Aorta (tissue), 5 donors: ENCODE measurements at places on chromosomes 1 and 21. TPM values are rescaled to one million over a fixed set of nuclear protein-coding genes. Genes with fewer than 3 reads are reported as not detected.

DNA sequence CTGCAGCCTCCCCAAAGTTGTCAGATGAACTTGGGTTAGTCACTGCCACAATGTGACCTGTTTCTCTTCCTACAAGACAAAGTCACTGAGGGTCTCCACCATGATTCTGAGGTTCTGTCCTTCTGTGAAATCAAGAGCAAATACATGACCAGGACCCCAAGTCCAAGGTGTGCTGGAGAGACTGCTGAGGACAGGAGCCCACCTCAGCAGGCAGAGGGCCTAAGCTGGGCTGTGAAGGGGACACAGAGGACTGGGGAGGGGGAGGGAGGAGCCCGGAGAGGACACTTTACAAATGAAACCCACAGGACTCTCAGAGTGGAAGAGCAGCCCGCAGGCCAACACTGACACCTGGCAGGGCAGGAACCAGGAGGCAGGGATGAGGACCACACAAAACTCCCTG, 3.3 kb downstream of the PGLYRP3 start:
- no peaks in the 10 kb centered on the region for H3K36me3 ChIP-seq
- H3K27ac ChIP-seq = no peak overlapping the region
- no peak for DNase-seq
- no peaks in the 10 kb centered on the region for H3K27me3 ChIP-seq
- no peaks in the 10 kb centered on the region for H3K4me1 ChIP-seq

GRCh38 chr21:28516991-28517592, 475.6 kb downstream of the LTN1 start:
- H3K4me3 ChIP-seq = no peak overlapping the region
- no peak overlapping the region for H3K27ac ChIP-seq
- no peaks in the 10 kb centered on the region for H3K27me3 ChIP-seq
- peak; percentile 79 for DNase-seq
- no peaks in the 10 kb centered on the region for H3K4me1 ChIP-seq

DNA sequence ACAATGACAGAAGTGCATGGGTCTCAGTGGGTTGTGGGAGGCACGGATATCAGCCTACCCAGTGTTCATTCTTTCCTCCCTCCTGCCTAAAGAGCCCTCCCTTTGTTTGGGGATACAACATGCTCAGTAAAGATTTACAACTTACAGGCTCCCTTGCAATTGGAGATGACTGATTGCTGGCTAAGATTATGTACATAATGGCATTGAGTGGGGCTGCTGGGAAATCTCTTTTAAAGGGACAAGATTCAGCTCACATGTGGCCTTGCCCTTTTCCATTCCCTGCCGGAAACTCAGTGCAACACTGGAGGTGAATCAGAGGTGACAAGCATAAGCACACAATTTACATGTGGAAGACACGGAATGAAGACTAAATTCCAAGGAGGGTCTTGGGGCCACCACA, 83.7 kb upstream of the CHRM3 start:
- DNase-seq = no peak
- no peak overlapping the region for H3K27ac ChIP-seq
- no peaks in the 10 kb centered on the region for H3K4me1 ChIP-seq
- H3K36me3 ChIP-seq = no peaks in the 10 kb centered on the region

DNA sequence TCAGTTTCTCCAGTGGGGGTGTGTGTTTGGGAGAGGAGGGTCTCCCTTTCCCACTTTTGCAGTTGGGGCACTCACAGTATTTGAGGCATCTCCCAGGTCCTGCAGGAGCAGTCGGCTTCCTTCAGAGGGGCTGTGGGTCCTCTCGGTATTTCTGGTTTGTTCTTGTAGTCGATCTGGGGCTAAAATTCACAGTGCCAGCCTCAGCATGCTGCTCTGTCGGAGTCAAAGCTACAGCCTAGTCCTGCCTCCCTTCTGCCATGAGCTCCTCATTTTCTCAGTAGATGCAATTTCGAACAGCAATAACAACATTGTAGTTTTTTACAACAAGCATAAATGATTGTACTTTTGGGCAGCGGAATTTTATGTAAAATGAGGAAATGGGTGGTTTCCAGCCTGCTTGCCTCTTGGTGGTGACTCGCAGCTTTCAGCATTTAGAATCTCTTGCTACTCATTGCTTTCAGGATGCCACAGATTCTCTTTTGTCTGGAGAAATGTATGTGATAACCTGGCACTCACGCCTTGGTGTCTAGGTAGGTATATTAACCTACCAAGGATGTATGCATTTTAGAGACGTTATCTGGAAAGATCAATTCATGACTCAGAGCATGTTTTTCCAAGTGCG, 82.4 kb upstream of the C21orf91 start:
- no peaks in the 10 kb centered on the region for H3K36me3 ChIP-seq
- H3K27me3 ChIP-seq = no peaks in the 10 kb centered on the region
- H3K4me1 ChIP-seq = no peaks in the 10 kb centered on the region
- no peak overlapping the region for H3K4me3 ChIP-seq
- no peak overlapping the region for H3K27ac ChIP-seq

GRCh38 chr1:209641832-209642172, 10.4 kb downstream of the LAMB3 start:
- peak overlapping the region; percentile 70 for H3K27ac ChIP-seq
- no peaks in the 10 kb centered on the region for H3K4me1 ChIP-seq
- H3K36me3 ChIP-seq = no peaks in the 10 kb centered on the region
- no peak overlapping the region for H3K4me3 ChIP-seq
- DNase-seq = peak; percentile 89

DNA sequence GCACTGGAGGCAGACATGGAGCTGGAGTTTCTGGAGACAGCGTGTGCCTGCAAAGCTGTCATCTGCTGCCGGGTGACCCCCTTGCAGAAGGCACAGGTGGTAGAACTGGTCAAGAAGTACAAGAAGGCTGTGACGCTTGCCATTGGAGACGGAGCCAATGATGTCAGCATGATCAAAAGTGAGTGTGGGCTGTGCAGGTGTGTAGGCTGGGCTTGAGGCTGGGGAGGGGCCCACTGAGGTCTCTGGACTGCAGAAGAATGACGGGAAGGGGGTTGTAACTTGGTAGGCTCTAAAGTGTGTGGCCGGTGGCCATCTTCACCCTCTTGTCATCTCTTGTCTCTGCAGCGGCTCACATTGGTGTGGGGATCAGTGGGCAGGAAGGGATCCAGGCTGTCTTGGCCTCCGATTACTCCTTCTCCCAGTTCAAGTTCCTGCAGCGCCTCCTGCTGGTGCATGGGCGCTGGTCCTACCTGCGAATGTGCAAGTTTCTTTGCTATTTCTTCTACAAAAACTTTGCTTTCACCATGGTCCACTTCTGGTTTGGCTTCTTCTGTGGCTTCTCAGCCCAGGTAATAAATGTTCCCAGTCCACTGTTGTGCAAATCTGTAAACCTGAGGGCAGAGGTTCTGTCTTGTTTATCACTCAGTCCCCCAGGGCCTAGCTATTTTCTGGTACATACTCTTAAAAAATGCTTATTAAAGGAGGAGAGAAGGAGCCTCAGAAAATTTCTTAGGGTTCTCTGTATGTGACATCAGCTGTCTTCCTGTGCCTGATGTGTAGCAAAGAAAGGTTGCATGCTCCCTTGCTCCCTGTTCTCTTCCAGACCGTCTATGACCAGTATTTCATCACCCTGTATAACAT, 19.9 kb downstream of the ATP8B2 start:
- H3K36me3 ChIP-seq = peaks cover 31% of the 10 kb centered on the region
- H3K27ac ChIP-seq = no peak overlapping the region
- H3K4me3 ChIP-seq = no peak overlapping the region
- no peaks in the 10 kb centered on the region for H3K27me3 ChIP-seq
- DNase-seq = no peak

GRCh38 chr1:39149509-39149908, 55.0 kb upstream of the MACF1 start:
- no peak for DNase-seq
- H3K27ac ChIP-seq = no peak overlapping the region
- no peaks in the 10 kb centered on the region for H3K27me3 ChIP-seq
- H3K4me1 ChIP-seq = peaks cover 14% of the 10 kb centered on the region
- H3K4me3 ChIP-seq = no peak overlapping the region

DNA sequence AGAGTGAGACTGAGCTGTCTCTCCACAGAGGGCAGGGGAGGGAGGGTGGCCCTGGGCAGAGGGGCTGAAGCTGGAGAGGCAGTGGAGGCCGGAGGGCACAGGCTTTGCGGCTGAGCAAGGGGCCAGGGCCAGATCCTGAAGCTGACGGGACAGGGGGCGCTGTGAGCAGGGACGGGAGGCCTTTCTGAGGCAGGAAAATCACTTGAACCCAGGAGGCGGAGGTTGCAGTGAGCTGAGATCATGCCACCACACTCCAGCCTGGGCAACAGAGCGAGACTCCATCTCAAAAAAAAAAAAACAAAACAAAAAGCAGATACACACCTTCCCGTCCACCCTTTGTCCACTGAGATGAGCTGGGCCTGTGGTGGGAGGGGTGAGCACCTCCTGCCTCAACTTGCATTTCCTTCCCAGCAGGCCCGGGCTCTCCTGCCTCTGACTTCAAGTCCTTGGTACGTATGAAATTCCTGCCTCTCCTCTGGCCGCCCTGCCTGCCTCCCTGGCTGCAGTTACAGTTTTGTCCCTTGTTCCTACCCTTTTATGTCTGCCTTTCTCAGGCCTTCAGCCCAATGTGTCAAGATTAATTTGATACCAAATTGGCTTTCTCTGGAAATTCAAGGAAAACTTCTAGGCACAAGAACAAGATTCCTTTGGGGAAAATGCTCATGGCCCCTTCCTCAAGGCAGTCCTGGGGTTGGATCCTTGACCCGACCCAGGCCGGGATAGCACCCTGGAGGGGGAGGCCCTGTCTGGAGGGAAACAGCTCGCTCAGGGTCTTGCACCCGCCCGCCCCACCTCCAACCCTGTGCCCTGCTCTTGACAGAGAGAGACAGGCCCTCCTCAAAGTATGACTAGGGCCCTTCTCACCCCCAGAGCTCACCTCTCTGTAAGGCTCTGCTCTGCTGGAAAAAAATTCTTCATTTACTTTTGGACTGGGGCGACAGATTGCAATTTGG, 11.2 kb upstream of the ADAMTSL4 start:
- no peak overlapping the region for H3K4me3 ChIP-seq
- no peaks in the 10 kb centered on the region for H3K36me3 ChIP-seq
- DNase-seq = peak; percentile 77
- no peaks in the 10 kb centered on the region for H3K27me3 ChIP-seq
- H3K4me1 ChIP-seq = peaks cover 4% of the 10 kb centered on the region

DNA sequence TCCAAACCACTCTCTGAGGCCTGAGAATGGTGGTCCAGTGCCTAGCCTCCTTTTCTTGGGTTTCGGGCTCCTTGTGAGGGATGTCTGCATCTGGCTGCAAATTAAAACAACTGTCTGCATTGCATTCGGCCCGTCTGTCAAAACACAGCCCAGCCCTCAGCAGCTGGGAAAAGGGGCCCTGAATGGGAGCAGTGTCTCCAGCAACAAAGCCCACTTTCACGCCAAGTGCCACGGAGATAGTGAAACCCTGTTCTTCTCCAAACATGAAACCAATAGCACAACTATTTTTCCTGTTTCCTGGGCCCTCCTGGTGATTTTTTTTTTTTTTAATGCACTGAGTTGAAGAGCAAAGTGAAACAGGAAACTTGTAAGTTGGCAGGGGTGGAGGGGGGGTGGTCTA, 138.4 kb downstream of the PLXNA2 start:
- no peaks in the 10 kb centered on the region for H3K36me3 ChIP-seq
- no peak overlapping the region for H3K4me3 ChIP-seq
- DNase-seq = no peak
- no peaks in the 10 kb centered on the region for H3K27me3 ChIP-seq
- H3K4me1 ChIP-seq = no peaks in the 10 kb centered on the region

DNA sequence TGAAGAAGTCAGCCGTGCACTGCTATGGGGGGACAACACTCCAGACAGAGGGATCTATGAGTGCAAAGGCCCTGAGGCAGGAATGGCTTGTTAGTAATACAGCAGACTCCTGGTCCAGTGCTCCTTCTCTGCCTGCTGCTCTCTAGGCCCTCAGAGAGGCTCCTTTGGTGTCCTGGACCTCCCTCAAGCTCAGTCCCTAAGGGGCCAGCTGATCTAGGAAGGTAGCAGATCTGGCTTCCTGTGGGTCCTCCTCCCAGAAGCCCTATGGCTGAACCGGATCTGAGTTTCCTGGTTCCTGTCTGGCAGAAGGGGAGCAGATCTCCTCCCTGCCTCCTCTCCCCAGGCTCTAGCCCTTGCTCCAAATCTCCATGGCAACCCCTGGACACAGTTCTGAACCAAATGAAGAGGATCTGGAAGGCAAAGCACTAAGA, at the start of gene LDLRAD2:
Gene LDLRAD2 (plus strand): TSS at position 391 of the 431 bp plus-strand sequence. CDS start 187 bp downstream, outside the sequence.
- H3K27me3 ChIP-seq = no peaks in the 10 kb centered on the region
- H3K36me3 ChIP-seq = no peaks in the 10 kb centered on the region
- H3K27ac ChIP-seq = no peak within 1 kb of the TSS

GRCh38 chr1:40711465-40712404, 20.2 kb downstream of the NFYC start:
- peak overlapping the region; percentile 28 for H3K27ac ChIP-seq
- no peaks in the 10 kb centered on the region for H3K27me3 ChIP-seq
- H3K36me3 ChIP-seq = no peaks in the 10 kb centered on the region
- H3K4me1 ChIP-seq = peaks cover 3% of the 10 kb centered on the region

DNA sequence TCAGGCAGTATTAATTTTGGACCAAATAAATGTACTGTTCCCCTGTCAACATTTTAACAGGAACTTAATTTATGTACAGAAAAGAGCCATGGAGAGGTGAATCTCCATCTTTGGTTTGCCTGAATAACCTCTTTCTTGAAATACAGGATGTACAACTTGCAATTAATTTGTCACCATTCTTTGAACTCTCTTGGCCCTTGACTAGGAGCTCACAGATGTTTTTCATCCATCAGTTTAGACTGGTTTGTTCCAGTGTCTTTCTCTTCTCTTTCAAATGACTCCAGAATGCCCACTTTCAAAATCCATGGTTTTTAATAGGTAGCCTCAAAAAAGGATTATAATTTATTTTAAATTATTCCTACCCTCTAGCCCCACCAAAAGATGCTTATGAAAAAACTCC, 5.0 kb downstream of the MAP3K7CL start:
- DNase-seq = no peak
- H3K27ac ChIP-seq = no peak overlapping the region
- H3K27me3 ChIP-seq = no peaks in the 10 kb centered on the region
- peaks cover 6% of the 10 kb centered on the region for H3K4me1 ChIP-seq

DNA sequence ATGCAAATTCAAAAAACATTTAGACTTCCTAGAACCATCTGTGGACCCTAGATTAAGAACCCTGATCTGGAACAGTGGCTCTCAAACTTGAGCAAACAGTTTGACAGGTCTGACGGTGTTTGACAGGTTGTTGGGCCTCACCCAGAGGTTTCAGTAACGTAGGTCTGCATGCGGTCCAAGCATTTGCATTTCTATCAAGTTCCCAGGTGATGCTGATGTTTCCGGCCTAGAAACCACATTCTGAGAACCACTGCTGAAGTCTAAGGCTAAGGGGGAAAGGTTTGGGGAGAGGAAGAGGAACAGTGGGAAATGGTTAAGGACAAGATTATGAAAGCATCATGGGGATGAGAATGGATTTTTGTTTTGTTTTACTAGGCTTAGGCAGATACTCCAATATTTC, 48.6 kb downstream of the MDM4 start:
- H3K36me3 ChIP-seq = no peaks in the 10 kb centered on the region
- no peaks in the 10 kb centered on the region for H3K4me1 ChIP-seq
- no peak overlapping the region for H3K4me3 ChIP-seq
- H3K27ac ChIP-seq = no peak overlapping the region
- no peak for DNase-seq

ASPM gene
- total RNA-seq = 0.42 TPM

CDC7 gene
- 1.6 TPM for total RNA-seq

CD53 gene
- total RNA-seq = 38.3 TPM

OR14K1 gene
- total RNA-seq = 0.62 TPM
